Activated CD8-positive, alpha-beta T cell treated with anti-CD3 and anti-CD28 coated beads for 36 hours (primary cell): ENCODE measurements at places on chromosomes 6 and 20.

- no peak for DNase-seq
Observed at GRCh38 chr6:142848156-142848555, 96.8 kb downstream of the HIVEP2 start.

DNA sequence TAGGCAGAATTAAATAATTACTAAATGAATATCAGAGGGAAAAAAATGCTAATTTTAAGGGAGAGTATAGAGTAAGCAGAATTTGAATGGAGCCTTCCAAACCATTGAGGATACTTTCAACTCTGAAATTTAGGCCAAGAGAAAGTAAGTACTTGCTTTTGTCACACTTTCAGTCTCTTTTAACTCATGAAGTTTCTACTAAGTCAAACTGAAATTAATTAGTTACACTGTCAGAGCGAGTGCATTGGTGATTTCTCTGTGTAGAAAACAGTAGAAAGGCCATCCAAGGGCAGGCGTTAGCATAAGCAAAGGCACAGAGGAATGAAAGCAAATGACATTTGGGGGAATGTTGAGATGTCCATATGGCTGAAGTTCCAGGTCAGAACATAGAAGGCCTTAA is 92.9 kb downstream of the PLEKHG1 start:
- DNase-seq = no peak

GRCh38 chr6:117607511-117607910 is 5.2 kb upstream of the GOPC start:
- DNase-seq = no peak

DNA sequence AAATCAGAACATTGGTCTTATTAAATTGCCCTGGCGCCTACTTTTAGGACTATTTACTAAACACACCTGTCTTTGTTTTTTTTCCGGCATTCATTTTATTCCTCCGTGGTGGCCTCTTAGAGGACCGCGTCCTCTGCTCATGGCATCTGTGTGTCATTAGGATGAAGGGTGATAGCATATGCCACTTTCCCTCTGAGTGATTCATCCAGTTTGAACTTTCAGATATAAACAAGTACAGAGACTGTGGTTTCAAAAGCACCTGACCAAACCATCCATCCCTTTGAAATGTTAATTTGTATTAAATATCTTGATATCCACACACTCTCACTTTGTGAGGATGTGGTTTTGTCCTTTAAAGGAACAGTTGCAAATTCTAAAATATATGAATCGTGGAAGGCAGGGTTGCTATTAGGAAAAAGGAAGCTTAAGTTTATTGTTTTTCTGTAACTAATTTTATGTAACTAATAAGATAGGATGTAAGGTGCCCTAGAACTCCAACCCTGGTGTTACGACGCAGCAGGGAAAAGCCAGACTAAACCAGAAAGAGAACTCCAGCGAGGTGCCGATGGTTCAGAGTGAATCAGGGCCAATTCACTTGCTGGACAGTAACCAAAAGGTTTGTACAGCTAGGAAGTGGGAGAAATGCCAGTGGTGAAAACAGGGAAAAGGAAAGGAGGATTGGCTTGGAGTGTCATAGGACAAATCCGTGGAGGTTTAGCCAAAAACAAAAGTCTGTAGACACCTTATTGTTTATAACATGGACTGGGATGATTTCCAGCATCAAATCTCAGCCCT is 98.7 kb downstream of the SHLD1 start:
- peak; percentile 21 for DNase-seq

DNA sequence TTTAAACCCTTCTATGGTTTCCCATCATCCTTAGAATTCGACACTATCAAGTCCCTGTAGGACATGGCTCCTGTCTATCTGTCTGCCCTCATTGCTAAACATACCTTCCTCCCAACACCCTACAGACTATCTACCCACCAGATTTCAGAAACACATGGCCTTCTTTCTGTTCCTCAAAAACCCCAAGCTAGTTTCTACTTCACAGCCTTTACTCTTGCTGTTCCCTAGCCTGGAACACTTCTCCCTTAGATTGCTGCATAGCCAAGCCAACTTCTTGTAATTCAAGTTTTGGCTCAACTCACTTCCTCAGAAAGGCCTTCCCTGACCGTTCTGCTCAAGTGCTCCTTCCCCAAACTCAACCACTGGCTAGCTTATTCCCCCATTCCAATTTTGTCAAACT is 156.2 kb downstream of the BTBD9 start:
- no peak for DNase-seq

DNA sequence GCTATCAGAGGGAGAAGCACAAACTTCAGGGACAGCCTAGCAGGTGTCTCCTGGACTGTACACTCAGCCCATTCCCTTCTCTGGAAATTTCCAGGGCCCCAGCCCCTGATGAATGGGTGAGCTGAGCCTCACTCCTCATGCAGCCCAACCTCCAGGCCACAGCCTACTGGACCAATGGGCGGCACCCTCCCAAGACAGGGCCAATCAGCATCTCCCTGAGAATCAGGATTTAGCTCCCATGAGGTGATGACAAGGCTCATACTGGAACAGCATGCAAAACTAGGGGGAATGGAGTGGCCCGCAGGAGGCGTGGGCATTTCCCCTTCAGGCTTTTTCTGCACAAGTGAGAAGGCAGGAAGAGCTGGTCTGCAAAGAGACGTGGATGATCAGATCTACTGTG is 29.0 kb downstream of the NFATC2 start:
- no peak for DNase-seq

GRCh38 chr20:46638134-46638897 is 12.9 kb downstream of the SLC13A3 start:
- DNase-seq = no peak

DNA sequence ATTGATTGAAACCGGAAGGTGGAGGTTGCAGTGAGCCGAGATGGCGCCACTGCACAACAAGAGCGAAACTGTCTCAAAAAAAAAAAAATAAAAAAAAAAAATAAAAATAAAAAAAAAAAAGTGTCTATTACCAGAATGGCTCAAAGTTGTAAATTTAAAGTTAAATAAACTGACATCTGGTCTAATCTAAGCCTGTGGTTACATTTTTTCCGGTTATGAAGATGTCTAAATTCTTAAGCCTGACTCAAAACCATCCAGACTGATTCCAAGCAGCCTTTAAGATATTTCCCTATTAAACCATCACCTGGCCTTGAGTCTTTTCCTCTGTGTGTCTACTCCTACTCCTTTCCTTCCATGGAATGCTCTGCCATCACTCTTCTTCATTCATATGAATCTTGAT is 371.7 kb upstream of the RUNX2 start:
- DNase-seq = no peak

- DNase-seq = no peak
Observed at GRCh38 chr6:5730585-5731263, 276.0 kb downstream of the NRN1 start.
